ENCODE measurements at places on chromosomes 16 and 17.

DNA sequence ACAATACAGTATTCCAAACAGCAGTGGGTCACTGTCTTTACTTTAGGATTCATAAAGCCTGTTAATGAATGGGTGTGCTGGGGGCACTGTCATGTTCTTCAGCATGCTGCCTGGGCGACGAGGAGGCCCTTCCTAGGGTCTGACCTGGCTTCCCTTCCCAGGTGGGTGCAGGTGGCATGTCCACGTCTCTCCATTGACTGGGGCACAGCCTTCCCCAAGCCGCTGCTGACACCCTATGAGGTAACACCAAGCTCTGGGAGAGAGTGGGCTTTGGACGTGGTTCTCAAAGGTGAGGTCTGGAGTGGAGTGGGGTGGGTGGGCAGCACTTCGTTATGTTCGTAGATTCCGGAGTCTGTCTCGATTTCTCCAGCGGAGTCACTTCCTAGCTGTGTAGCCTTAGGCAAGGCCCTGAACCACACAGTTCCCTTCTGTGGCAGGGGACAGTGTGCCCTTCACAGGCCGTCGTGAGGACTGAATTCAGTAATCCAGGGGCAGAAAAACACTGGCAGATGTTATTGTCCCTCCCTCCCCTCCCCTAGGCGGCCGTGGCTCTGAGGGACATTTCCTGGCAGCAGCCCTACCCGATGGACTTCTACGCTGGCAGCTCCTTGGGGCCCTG, 771 bp upstream of the OVCA2 start:
- DNase-seq = no peak

DNA sequence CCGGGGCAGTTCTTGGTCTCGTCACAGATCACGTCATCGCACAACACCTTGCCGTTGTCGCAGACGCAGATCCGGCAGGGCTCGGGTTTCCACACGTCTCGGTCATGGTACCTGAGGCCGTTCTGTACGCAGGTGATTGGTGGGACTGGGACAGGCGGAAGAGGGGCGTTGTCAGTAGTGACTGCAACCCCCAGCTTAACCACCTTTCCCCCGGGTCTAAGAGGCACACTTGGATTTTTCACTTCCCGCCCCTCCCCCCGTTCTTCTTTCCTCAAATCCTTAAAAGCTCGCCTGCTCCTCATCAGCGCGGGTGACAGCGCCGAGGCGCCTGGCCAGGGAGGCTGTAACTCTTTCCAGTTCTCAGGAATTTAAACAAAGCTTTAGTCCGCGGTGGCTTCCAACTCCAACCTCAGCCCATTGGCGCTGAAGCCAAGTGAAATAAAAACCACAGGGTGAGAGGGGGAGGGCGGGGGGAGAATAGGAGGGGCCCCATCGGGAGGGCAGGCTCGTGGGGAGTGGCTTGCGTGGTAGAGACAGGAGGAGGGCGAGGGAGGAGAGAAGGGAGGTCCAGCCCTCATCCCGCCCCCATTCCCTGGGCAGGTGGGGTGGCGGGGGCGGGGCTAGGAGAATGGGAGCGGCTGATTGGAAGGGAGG, 1.5 kb downstream of the COL1A1 start:
- peak; percentile 44 for DNase-seq

DNA sequence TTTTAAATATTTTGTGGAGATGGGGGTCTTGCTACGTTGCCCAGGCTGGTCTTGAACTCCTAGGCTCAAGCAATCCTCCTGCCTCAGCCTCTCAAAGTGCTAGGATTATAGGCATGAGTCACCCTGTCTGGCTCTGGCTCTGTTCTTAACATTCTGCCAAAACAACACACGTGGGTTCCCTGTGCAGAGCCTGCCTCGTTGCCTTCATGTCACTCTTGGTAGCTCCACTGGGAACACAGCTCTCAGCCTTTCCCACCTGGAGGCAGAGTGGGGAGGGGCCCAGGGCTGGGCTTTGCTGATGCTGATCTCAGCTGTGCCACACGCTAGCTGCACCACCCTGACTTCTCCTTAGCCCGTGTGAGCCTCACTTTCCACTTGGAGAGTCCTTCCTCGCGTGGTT, 19.3 kb downstream of the CRISPLD2 start:
- DNase-seq = no peak

GRCh38 chr17:30290077-30290476, 1.7 kb downstream of the BLMH start:
- DNase-seq = no peak

DNA sequence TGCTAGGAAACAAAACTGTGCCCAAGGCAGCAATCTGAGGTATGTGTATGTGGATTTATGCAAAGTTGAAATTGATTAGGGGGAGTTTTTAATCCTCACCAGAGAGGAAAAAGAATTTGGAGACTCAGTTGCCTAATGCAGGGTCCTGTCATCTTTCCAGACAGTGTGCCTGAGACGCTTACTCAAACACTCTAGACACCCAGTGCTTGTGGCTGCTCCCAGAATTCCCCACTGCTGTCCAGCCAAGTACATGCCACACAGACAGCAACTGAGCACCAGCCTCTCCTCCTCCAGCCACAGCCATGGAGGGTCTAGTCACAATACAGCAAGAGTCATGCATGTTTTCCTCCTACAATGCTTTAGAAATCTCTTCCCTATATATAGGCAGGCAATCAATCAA, 118.1 kb downstream of the HIC1 start:
- DNase-seq = no peak

DNA sequence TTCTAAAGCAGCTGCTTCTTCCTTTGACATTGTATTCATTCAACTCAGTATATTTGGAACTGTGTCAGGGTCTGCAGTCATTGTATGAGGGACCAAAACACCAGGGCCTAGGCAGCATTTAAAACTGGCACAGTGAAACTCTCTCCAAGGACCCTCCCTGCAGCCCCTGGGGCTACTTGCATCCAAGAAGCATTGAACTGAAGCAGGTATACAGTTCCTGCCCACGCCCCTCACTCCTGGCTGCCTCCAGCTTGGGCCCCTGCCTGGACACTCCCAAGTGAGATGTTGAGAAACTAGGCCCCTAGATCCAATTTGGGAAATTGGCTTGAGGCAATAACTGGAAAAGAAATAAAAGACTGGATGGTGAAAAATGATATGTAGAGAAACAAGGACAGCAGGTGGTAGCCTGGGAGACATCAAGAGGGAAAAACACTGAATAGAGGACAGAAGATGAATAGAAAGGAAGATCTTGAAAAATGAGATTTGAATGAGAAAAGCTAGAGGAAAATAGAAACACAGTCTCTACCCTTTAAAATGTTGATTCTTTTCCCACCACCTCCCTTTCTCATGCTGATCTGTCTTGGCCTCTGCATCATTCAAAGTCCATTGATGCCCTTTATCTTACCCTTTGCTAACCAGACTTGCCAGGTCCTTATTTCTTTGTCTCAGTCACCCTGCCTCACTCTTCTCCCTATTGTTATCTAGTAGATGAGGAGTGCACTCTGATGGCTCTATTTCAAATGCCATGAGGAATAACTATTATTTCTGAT, 368.8 kb upstream of the CDH8 start:
- no peak for DNase-seq

DNA sequence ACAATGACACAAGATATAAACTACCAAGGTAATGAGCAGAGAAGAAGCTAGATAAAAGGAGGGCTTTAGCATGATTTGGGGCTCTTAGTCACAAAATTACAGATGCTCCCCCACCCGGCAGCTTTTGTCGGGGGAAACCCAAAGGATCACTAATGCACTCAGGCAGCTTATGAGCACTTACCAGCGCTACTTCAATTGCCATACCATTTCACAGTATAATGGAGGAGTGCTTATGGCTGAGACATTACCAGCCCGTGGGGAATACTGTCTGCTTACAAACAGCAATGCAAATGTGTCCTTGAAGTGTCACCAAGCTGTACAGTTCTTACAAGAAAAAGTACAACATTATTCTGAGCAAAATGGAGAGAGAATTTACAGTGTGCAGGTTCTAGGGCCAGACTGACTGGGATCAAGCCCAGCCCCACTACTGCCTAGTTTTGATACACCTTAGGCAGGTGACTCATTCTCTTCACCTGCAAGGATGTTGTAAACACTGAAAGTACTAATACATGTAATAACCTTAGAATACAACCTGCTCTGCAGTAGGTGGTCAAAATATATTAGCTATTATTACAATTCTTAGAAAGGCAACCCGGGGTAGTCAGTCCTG, 16.3 kb downstream of the ANKFY1 start:
- DNase-seq = no peak

DNA sequence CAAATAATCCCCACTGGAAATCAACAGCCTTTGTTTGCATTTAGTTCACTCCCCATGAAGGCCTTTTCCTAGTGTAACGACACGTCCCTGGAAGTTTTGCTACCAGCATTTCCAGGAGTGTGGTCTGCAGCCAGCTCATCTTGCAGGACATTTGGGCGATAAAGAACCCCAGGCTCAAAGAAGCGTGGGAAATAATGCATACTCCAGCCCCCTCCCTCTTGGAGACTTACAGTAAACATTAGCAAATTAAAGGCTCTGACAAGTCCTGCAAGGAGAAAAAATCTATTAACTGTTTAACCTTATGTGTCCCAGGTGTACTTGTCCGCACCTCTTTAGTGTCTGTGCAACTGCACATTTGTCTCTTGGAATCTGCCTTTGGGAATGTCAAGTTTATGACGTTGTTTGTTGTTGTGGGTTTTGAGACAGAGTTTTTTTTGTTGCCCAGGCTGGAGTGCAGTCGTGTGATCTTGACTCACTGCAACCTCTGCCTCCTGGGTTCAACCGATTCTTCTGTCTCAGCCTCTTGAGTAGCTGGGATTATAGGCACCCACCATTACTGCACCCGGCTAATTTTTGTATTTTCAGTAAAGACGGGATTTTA, 131.1 kb downstream of the ABCC1 start:
- DNase-seq = no peak
